ENCODE measurements at places on chromosomes 13 and 19.

- no peak for DNase-seq
These were observed 79.5 kb downstream of the TEX29 start for GRCh38 chr13:111399776-111400538.

DNA sequence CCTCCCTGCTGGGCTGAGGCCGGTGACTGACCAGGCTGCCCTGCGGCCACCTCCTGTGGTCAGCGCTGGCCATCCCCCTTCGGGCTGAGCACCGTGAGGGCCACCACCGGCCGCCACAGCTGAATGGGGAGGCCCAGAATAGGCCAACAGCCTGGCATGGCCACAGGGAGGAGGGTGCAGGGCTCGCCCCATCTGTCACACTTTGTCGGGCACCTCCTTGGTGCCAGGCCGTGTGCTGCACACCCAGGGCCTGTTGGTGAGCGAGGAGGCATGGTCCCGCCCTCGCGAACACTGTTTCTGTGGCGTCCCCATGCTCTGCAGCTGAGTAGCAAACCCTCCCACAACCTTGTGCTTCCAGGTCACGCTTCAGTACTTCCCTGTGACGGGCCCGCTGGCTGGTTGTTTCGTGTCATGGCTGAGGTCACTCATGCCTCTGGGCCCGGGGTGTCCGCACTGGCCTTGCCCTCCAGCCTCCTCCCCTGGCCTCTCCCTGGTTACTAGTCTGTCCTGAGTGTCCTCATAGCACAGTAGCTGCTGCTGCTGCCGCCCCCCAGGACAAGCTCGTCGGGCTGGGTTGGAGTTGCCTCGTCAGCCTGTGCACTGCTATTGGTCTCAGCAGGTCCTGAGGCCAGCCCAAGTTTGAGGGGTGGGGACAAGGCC is 15.2 kb downstream of the EPN1 start:
- no peak for DNase-seq

GRCh38 chr13:31477961-31478360 is 261.4 kb upstream of the RXFP2 start:
- no peak for DNase-seq

- no peak for DNase-seq
These were observed 21.0 kb upstream of the ZNF254 start for GRCh38 chr19:24065865-24066604.

DNA sequence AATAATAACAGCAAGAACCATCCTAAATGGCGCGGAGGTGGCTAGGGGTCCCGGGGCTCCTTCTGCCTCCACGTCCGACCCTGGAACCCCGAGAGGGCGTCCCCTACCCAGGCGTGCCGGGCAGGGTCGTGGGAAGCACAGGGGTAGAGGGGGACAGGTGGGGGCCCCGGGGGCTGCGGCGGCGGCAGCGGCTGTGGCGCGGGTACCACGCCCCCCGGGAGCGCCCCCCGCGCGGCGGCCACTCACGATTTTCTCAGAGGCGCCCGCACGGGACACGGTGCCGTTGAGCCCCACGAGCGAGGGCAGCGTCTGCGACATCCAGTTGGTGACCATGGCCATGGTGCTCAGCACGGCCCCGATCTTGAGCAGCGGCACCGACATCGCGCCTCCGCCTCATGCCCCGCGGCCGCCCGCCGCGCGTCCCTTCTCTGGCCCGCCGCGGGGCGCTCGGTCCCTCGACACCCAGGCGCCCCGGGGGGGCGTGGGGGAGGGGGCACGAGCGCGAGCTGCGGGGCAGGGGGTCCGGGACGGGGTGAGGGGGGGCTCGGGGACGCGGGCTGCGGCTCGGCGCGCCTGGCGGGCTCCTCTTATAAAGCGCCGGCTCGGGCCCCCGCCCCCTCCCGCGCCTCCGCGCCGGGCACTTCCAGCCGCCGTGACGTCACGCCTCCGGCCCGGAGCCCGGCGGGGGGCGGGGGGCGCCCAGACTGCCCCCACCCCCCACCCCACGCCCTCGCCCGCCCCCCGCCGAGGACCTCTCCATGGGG is 22.9 kb downstream of the OLFM2 start:
- DNase-seq = no peak

DNA sequence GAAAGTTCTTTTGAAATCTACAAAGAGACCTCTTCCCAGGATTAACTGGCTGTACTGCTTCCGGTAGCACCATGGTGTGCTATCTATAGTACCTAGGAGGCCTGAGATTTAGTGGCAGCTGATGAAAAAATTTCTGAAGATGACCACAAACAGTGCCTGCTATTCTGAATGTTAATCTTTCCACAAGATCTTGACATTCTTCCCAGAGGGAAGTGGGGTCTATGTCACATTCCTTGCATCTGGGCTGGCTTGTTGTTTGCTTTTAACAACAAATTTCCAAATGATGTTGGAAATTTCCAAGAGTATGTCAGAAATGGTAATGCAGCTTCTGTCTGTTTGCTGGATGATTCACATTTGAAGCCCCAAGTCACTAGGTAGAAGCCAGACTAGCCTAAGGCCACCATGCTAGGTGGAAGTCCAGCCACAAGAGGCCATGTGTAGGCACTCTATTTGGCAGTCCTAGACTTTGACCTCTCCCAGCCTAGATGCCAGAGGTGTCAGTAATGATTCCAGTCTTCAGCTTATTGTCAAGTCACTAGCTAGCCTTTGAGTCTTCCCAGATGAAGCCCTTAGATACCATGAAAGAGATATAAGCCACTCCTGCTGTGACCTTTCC is 22.1 kb downstream of the SPART start:
- DNase-seq = no peak

GRCh38 chr19:19488875-19489690 is 26.3 kb downstream of the TSSK6 start:
- peak; percentile 59 for DNase-seq

GRCh38 chr19:51108805-51109146 is 567 bp upstream of the CTU1 start:
- no peak for DNase-seq

GRCh38 chr13:77502104-77502720 is 33.3 kb upstream of the SCEL start:
- no peak for DNase-seq

DNA sequence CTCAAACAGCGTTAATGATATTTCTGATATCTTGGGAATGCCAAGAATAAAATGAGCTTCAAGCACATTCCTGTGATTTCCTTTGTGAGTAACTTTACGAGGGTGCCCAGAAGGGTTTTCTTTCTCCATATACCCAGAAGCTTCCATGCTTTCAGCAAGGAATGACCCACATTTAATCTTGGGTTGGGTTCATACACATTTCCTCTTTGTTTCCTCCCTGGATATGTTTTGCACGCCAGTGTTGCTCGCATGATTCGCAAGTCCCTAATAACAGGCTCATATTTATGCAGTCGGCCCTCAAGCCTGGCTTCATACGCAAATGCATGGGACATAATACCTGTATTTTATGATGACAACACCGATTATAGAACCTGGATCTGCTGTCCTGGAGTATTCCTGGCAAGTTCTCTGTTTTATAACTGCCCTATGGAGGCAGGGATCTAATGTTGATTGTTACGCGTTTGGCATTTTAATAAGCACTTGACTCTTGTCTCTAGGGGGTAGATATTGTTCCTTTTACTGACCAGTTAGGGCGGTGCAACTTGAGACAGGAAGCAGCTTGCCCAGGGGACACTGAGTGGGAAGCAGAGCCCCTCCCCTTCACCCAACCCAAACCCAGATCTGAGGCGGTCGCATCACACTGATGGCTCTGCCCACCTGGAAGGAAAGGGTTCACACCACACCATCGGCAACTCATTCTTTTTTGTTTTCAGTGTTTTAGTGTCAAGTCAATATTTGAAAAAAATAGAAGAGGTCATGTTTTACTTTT is 220.4 kb upstream of the SOX1 start:
- no peak for DNase-seq

- no peak for DNase-seq
These were observed 1581.3 kb downstream of the EFNB2 start for GRCh38 chr13:104954210-104954609.

GRCh38 chr13:109795011-109795410 is 8.6 kb upstream of the IRS2 start:
- no peak for DNase-seq

DNA sequence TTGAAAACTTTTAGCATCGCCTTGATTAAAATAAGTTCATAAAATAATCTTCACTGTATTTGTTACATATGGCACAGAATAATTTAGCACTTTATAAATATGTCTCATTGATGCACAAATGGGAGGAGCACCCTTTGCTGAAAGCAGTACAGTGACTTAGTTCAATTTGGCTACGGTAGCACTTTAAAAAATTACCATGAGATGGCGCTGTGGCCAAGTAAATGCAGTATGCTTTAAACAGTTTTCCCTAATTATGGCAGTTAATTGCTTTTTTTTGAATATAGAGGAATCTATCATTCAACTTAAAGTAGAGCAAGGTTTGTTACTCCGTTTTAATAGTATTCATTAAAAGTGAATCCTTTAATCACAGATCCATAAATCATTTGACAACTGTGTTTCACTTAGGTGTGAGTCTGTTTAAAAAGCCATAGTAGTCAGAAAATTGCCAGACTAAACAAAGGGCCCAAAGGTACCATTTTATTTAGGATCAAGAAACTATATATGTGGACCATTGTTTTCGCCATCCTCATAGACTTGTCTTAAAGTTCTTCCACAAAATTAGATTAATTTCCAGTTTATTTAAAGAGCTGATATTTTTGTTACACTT is 34.7 kb upstream of the ESD start:
- no peak for DNase-seq

GRCh38 chr19:21130097-21130775 is 11.6 kb upstream of the ZNF431 start:
- DNase-seq = no peak

- DNase-seq = no peak
These were observed 266.3 kb downstream of the KLF5 start for GRCh38 chr13:73324842-73325722.

DNA sequence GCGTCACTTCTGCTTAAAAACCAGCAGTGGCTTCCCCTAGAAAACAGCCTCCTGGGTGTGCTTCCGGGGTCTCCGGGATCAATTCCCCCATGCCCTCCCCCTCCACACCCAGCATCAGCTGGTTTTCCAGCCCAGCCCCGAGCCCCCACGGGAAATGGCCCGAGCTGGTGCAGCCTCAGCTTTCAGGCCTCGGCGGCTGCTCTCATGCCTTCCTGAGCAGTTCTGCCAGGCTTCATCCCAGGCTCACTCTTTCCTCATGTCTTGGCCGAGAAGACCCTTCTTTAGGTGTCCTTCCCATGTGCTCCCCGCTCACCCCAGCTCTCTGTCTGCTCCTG is 103.1 kb upstream of the RNF113B start:
- DNase-seq = no peak

- no peak for DNase-seq
These were observed 997 bp upstream of the ZNF446 start for GRCh38 chr19:58474997-58475713.

- DNase-seq = no peak
These were observed 117.7 kb downstream of the COL4A2 start for GRCh38 chr13:110424569-110425443.

GRCh38 chr19:2550431-2551171 is 74.7 kb downstream of the GADD45B start:
- DNase-seq = no peak

DNA sequence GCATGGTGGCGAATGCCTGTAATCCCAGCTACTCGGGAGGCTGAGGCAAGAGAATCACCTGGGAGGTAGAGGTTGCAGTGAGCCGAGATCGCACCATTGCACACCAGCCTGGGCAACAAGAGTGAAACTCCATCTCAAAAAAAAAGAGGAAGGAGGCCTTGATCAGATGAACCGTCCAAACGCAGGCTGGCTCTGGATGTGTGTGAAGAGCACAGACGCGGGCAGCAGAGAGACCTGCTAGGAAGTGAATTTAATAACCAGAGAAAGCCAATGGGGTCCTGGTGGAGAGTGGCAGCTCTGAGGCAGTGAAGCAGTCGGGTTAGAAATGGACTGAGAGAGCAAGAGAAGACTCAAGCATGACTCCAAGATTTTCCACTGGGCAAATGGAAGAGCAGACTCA is 136.5 kb downstream of the RNF17 start:
- DNase-seq = no peak

- no peak for DNase-seq
These were observed 576 bp upstream of the EPN1 start for GRCh38 chr19:55674459-55674840.

- DNase-seq = no peak
These were observed 16.1 kb upstream of the MADCAM1 start for GRCh38 chr19:480016-480855.

DNA sequence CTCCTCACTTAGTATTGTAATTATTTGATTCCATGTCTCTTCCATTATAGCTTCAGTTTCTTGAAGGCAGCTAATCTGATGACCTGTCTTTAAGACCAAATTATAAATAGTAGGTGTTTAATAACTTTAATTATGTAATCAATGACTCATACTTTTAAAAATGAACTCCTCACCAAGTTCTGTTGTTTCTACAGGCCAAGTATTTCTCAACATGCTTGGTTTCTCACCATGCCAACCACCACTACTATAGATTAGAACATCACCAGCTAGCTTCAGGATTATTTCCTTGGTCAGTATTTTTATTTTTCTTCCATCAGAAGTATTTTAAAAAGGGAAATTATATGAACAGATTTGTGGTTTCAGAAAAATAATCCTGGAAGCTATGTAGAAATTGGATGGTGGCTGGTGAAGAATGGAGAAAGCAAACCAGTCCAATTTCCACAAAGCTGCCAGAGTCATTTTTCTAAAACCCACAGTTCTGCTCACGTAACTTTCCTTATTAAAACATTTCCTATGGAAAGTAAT is 237.7 kb upstream of the DACH1 start:
- DNase-seq = no peak

DNA sequence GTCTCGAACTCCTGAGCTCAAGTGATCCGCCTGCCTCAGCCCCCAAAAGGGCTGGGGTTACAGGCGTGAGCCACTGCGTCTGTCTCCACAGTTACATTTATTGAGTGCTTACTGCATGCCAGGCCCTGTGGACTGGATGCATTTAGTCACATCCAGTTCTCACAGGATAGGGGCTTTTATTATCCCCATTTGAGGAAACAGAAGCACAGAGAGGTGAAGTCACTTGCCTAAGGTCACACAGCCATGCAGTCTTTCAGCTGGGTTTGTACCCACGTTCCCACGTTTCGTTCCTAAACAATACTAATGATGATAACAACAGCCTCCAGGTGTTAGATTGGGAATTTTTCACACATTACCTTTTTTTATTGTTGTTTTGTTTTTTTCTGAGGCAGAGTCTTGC is 9.1 kb upstream of the EBI3 start:
- DNase-seq = no peak

DNA sequence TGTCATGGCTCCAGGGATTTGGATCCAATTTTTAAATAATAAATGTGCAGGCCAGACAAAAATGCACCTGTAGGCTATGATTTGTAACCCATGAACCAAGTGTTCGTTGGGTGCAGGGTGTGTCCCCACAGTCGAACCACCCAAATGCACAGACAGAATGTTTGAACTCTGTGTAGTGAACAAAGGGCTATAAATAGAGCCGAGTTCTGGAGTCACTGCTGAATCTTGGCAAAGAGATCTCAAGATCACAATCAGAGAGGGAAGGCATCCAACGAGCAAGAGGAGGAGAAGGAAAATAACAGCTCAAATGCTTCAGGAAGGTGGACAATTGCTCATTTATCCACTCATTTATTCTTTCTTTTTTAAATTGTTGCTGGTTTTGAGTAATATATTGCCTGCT is 547.9 kb downstream of the FGF9 start:
- DNase-seq = no peak

Data from stimulated activated CD4-positive, alpha-beta T cell treated with anti-CD3 and anti-CD28 coated beads, TNF-alpha, amount 100 ng/mL, for 1 hour (primary cell).